ENCODE measurements at places on chromosomes 5 and 9. TPM values are rescaled to one million over a fixed set of nuclear protein-coding genes. Genes with fewer than 3 reads are reported as not detected.

DNA sequence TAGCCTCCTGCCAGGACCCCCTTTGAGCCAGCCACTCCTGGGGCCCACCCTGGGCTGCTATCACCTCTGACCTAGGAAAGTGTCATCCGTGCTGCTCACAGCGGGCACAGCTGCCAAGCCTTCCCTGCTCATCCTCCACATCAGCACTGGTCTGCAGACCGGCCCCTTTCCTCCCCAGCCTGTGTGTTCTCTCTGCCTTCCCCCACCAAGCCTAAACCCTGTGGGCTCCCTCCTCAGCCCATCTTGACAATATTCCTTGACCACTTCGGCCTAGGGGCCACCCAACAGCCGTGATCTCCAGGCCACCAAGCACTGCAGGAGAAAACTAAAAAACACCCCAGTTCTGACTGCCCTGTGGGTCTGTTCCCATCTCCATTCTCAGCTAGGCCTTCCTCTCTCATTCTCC is 135.1 kb downstream of the DAB2IP start:
- no peak for DNase-seq

DNA sequence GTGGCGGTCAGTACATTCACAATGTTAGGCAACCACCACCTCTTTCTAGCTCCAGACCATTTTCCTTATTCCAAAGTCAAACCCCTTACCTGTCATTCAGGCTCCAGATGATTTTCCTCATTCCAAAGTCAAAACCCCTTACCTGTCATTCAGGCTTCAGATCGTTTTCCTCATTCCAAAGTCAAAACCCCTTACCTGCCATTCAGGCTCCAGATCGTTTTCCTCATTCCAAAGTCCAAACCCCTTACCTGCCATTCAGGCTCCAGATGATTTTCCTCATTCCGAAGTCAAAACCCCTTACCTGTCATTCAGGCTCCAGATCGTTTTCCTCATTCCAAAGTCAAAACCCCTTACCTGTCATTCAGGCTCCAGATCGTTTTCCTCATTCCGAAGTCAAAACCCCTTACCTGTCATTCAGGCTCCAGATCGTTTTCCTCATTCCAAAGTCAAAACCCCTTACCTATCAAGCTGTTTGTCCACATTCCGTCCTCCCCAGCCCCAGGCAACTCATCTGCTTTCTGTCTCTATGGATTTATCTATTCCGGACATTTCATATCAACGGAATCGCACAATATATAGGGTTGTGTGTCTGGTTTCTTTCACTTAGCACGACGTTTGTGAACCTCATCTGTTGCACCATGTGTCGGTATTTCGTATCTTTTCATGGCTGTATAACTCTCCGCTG is 5.2 kb downstream of the PLEKHG4B start:
- no peak for DNase-seq

DNA sequence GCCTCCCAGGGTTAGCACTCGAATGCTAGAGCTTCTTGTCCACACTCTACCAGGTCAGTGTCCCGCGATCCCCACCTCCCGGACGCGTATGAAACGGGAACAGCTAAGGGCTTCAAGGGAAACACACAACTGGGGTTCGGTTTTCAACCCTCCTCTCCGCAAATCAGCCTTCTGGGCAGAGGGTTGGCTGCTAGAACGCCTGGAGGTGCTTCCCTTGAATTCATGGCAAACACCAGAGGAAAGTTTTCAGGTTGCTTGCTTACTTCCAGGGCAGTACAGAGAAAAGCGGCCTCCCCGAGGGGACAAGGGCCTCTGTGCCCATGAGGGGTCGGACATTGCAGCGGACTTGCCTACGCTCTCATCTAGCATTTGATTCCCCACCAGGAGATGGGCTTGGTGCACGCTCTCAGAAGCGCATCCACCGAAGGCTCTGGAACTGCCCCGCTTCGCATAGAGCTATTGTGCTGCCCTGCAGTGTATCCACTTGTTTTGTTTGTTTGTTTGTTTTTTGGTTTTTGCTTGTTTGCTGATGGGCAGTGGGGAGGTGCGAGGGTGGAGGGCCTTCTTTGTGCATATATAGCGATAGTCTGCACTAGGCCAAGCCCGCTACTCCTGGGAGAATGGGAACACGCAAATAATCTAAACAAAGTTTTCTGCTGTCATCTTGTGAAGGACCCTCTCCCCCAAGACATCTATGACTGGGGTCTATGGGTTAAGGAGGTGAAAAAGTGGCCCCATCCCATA is 1.3 kb upstream of the DMRT3 start:
- DNase-seq = no peak

- DNase-seq = no peak
These were observed 19.2 kb downstream of the NDUFS6 start for GRCh38 chr5:1820381-1820780.

GRCh38 chr5:149651686-149652085 is 70.4 kb downstream of the ARHGEF37 start:
- no peak for DNase-seq

DNA sequence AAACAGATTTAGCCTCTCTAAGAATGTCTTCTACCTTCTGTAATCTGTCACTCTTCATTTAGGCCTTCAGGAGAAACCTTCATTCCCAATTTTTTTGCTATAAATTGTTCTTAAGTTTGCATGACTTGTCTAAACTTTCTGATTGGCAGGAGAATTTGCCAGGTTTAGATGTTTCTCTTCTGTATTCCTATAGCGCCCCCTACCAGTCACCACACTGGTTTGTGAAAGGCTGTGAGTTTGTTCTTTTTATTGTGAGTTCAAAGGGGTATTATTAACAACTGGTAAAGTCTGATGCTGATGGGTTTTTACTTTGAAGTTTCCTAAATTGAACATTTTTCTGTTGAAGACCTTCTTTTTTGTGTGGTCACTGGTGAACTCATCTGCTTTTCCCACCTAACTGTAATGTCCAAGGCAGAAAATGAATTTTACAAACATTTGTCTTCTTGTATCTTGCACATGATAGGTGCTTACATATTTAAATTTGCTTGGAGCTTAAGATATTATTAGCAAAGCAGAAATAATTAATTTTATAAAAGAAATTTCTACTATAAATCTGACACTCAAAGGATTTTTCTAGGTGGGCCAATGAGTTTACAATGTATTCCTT is 18.4 kb upstream of the F2RL2 start:
- DNase-seq = peak; percentile 31

DNA sequence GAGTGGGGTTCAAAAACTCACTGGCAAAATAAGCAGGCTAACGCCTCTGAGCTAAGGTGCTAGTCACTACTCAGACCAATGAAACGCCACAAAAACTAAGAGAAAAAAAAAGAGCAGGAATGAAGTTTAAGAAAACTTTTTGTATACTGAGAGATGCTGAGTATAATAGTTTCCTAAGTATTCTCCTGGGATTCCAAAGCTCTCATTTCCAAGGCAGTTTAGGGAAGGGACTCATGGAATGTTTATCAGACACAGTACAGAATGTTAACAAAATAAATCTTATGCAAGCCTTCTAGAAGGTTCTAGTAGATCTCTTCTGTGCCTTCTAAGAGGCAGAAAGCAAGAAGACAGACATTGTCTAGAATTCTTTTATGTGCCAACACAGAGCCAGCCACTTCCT is 361.9 kb downstream of the MTRR start:
- no peak for DNase-seq

- peak; percentile 30 for DNase-seq
These were observed 93.2 kb downstream of the ZFAND5 start for GRCh38 chr9:72271613-72272478.

- no peak for DNase-seq
These were observed 3.6 kb downstream of the RNF130 start for GRCh38 chr5:180067986-180068385.

- no peak for DNase-seq
These were observed 197.2 kb downstream of the SEMA6A start for GRCh38 chr5:116377276-116378006.

DNA sequence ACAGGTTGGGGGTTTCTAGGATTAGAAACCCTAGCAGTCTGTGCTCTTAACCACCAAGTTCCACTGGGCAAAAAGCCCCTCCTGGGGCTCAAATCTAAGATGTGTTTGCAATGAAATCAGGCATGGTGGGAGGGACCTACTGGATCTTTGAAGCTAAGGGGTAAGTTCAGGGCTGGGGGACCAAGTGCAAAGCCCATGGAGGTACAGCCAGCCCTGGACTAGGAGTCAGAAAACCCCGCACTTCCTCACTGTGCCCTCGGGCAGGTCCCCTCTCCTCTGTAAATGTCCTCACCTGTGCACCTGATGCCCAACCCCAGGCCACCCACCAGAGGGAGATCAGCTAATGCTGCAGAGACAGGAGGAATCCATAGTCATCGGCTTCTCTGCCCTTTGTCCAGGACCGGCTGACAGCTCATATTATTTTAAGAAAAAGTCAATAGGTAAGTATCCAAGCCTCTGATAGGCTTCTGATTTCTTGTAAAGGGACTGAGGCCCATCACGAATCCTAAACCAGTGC is 138.3 kb downstream of the PAX5 start:
- DNase-seq = no peak

- DNase-seq = no peak
These were observed 16.1 kb upstream of the TMED7 start for GRCh38 chr5:115641948-115642347.

GRCh38 chr5:170302653-170303501 is 5.3 kb upstream of the LCP2 start:
- no peak for DNase-seq

- DNase-seq = peak; percentile 47
These were observed 148.5 kb downstream of the SGCD start for GRCh38 chr5:156475182-156476157.

DNA sequence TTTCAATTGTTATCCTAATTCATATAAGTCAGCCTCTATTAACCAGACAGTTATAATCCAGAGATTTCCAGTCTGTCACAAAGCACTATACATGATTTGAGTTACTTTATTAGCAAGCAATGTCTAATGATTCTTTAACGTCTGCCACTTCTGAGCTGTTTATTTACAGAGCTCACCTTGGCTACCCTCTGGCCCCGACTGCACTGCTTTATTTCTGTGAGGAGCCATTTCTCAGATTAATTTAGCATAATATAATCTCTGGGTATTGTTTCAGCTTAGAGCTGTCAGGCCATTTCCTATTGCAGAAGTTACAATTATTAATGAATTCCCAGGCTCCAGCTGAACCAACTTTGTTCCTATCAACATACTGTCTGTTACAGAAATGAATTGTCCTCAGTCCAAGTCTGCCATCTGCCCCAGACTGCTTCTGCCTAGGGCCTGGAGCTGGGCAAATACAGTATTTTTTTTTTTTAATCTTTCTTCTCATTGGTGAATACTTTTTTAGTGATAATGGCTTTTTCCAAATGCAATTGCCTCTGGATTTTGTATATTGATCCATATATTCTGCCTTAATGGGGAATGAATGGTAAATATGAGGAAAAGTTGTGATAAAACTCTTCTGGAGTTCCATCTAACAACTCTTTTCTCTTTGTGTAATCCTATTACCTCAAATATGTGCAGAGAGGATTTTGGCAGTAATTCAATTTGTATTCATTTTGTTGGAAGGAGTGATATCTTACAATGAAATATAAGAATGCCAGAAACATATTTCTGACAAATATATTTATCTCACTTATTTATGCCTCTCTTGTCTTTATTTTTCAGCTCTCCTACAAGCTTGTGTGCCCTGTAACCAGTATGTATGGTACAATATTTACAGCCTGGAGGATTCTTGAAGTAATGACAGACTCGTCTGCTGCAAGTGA is 104.7 kb downstream of the FOCAD start:
- peak; percentile 1 for DNase-seq

DNA sequence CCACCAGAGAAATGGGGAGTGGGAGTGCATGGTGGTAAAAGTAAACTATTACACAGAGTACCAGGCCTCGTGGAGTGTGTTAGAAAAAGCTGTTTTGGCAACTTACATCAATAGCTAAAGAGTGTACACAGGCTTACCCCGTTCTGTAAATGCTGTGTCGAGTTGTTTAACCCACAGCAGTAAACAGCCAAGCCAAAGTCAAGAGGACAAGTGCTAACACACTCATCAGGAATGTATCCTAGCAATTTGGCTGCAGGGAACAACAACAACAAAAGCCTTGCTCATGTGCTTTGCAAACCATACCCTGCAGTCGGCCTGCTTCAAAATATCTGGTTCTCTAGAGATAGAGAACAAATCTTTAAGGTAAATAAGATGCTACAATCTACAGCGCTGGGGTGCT is 15.9 kb downstream of the DAP start:
- no peak for DNase-seq

DNA sequence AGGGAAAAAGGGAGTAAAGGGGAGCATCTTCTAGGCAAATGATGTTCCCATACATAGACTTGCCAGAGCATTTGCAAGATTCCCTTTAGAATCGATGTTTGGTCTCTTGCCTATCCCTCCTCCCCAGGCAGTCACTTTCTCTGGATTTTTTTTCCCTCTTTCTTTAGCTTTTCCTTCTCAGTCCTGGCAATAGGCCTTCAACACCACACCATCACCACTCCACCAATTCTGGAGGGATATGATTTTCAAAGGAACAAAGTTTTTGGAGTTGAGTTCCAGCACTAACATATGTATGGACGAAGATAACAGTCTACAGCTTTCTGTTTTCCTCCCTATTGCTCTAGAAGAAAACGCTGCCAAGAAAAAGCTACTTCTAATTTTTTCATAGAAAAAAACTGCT is 377.4 kb downstream of the PDE4D start:
- DNase-seq = no peak

- DNase-seq = no peak
These were observed 3.8 kb upstream of the NEUROG1 start for GRCh38 chr5:135539430-135540005.

- DNase-seq = no peak
These were observed 38.6 kb downstream of the MRPS27 start for GRCh38 chr5:72281430-72281763.

- DNase-seq = no peak
These were observed 177.3 kb upstream of the SPEF2 start for GRCh38 chr5:35440409-35440808.

DNA sequence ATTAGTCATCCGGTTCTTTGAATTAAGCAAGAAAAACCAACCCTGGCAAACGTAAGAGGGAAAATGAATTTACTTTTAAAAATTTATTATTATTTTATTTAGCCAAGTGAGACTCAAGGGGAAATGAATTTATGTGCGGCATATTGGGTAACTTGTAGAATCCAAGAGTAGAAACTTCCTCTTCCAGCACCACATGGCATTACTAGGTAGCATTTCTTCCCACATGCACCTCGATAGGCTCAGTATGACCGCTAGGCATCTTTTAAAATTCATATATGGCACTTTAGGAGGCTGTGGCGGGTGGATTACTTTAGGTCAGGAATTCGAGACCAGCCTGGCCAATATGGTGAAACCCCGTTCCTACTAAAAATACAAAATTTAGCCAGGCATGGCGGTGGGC is 17.6 kb upstream of the MYO10 start:
- DNase-seq = no peak

The SV2C gene
- 0.53 TPM for polyA plus RNA-seq

The CYLC2 gene
- polyA plus RNA-seq = not detected

The HTR4 gene
- polyA plus RNA-seq = 1.1 TPM

The PAPPA gene
- polyA plus RNA-seq = 2.0 TPM

The FGD3 gene
- 8.5 TPM for polyA plus RNA-seq

The VAV2 gene
- 34.2 TPM for polyA plus RNA-seq

The CNTLN gene
- polyA plus RNA-seq = 22.5 TPM

The DNAJA1 gene
- polyA plus RNA-seq = 210 TPM

The GLIPR2 gene
- polyA plus RNA-seq = 40.2 TPM

The EDIL3 gene
- 47.0 TPM for polyA plus RNA-seq

The HTR1A gene
- polyA plus RNA-seq = 0.09 TPM

Measured in right lung (tissue), 10 donors.